ENCODE measurements at places on chromosomes 11 and 22.

DNA sequence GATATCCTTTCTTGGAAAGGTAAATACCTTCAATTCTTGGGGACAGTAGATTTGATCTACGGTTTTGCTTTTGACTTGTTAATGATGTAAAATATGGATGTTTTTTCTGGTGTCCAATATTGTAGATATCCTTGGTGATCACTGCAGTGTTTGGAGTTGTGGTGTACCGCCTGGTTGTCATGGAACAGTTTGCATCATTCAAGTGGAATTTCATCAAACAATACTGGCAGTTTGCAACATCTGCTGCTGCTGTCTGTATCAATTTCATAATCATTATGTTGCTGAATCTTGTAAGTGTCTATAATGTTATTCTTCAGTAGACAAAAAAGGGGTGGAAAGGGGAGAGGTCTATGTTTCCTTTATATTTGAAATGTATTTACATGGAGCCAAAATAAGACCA lies 27.4 kb upstream of the MUC15 start:
- DNase-seq, result no peak

DNA sequence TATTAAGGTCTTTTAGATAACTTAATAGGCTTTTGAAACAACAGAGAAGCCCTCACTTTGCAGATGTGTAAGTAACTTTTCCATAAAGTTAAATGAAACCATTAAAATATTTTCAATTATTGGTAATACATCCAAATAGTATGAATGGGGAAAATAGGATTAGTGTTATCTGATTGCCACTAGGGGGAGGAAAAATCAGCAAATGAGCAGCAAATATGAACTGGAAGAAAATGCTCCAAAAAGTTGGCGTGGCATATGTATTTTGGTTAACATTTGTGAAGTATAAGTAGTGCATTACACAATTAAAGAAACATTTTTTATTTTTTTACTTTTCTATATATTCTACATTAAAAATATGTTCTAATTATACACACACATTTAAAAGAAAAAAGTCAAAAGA lies 259.8 kb upstream of the ANO5 start:
- no peak for DNase-seq

DNA sequence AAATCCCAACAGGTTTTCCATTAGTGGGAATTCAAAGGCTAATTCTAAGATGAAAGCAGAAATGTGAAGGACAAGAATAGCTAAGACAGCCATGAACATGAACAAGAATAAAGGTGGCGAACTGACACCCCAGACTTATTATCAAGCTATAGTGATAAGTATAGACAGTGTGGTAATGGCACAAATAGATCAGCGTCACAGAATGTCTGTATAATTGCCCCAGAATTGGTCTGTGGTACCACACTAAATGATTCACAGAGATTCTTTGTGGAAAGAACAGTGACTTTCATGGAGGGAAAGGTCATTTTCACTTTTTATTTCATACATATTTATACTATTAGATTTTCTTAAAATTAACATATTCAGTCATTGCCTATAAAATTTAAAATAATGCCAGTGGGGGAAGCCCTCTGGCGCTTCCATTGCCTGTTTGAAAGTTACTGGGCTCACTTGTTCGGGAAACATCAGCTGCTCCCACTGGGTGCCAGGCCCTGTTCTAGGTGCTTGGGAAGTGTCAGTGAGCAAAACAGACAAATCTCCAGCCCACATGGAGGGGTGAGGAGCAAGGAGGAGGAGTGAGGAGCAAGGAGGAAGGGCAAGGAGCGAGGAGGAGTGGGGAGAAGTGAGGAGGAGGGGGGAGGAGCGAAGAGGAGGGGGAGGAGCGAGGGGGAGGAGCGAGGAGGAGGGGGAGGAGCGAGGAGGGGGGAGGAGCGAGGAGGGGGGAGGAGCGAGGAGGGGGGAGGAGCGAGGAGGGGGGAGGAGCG lies 11.3 kb upstream of the NLRP6 start:
- no peak for DNase-seq

DNA sequence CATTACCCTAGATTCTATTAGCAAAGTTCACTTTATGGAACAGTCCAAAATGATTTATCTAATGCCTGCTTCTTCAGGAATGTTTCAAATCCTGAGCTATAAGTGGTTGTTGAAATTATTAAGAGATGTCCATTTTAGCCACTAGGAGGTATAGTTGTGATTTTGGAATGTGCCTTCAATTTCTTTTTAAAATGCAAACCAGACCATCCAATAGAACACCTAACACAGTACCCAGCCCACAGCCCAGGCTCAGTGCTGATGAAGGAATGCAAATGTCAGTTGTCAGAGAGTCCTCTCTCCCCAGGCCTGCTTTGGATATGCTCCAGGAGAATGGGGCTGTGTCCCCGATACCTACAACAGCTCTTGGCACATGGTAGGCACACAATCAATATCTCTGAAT lies 85.8 kb upstream of the E2F8 start:
- no peak for DNase-seq

GRCh38 chr11:108551651-108552462 lies 41.7 kb downstream of the EXPH5 start:
- no peak for DNase-seq

- no peak for DNase-seq
Measured at GRCh38 chr22:41015003-41015402, 63.8 kb downstream of the RBX1 start.

GRCh38 chr11:14451825-14452224 lies 47.8 kb downstream of the COPB1 start:
- no peak for DNase-seq

GRCh38 chr11:117772360-117772759 lies 24.7 kb downstream of the DSCAML1 start:
- no peak for DNase-seq

- no peak for DNase-seq
Measured at GRCh38 chr11:116582571-116582970, 190.2 kb downstream of the BUD13 start.

DNA sequence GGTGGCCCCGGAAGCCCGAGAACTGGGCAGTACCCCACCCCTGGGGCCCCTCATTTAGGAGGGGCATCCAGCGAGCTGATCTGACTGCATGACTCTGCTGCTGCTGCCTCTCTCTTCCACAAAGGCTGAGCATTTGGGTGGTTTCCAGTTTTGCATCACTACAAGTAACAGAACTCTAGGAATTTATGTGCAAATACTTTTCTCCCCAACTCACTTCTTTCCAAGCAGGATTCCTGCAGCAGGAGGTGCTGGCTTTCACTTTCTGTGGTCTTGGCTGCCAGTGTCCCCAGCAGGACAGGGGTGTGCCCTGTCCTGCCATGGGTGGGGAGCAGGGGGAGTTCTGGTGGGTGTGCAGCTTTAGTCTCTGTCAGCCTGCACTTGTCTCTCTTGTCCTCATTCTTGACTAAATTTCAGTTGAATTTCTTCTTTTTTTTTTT lies 21.2 kb downstream of the UPB1 start:
- no peak for DNase-seq

DNA sequence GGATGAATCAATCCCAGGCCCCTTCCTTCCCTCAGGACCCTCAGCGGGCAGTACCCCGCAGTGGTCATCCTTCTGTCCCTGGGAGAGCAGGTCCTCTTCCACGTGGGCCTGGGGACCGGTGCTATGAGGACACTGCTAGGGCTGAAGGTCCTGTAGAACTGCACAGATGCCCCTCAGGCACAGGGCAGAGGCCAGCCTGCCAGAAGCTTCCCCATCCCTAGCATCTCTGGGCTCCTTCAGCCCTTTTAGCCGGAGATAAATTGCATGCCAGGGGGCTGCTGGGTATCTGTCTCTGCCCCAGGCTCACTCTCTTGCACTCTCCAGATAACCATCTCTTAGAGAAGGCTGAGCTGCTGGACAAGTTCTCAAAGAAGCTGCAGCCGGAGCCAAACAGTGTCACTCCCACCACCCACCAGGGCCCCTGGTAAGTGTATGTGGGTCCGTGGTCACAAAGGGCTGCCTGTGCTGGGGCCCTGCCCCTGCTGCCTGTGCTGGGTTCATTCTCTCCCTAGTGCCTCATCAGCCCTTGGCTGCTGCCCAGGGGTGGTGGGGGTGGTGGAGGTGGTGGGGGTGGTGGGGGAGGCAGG lies 2.3 kb downstream of the ATG16L2 start:
- DNase-seq, result no peak

GRCh38 chr11:37699644-37700043 lies 1101.6 kb upstream of the RAG2 start:
- no peak for DNase-seq

- DNase-seq, result no peak
Measured at GRCh38 chr11:86748296-86748695, 52.0 kb upstream of the PRSS23 start.

DNA sequence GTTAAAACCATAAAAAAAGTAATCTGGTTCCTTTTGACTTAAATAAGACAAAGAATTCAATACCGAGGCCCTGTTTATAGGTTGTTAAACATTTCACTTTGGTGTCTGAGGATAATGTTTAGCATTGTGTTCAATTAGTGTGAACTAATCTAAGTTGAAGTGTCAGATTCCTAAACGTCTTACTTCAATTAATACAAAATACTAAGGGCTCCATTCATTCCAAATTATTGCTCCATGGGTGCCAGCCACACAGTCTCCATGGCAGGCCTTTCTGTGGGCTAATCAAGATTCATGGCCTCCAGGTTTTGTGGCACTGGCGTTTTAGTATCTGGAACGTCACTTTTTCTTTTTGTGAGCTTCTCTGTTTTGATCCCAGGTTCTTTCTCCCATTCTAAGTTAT lies 89.4 kb downstream of the TMEM135 start:
- DNase-seq, result no peak

- no peak for DNase-seq
Measured at GRCh38 chr11:70139785-70140410, 61.8 kb downstream of the ANO1 start.

- DNase-seq, result no peak
Measured at GRCh38 chr11:79113054-79113690, 327.7 kb downstream of the TENM4 start.

DNA sequence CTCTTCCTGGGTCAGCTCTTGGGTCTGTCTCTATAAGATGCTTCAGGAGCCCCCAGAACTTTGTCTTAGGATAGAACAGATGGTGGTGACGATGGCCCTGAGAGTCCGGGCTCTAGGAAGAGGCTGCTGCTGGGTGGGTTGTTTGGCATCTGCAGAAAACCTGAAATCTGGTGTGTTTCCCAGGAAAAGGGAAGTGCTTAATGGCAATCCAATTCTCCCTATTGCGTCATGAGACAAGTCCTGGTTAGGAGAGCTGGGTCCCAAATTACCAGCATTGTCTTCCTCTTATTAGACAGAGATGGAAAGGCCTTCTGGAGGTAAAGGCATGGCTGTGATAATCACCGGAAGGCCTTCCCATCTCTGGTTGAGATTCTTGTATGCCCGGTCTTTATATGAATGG lies 48.9 kb upstream of the GRAMD1B start:
- no peak for DNase-seq

GRCh38 chr11:7528514-7529049 lies 14.8 kb downstream of the PPFIBP2 start:
- no peak for DNase-seq

DNA sequence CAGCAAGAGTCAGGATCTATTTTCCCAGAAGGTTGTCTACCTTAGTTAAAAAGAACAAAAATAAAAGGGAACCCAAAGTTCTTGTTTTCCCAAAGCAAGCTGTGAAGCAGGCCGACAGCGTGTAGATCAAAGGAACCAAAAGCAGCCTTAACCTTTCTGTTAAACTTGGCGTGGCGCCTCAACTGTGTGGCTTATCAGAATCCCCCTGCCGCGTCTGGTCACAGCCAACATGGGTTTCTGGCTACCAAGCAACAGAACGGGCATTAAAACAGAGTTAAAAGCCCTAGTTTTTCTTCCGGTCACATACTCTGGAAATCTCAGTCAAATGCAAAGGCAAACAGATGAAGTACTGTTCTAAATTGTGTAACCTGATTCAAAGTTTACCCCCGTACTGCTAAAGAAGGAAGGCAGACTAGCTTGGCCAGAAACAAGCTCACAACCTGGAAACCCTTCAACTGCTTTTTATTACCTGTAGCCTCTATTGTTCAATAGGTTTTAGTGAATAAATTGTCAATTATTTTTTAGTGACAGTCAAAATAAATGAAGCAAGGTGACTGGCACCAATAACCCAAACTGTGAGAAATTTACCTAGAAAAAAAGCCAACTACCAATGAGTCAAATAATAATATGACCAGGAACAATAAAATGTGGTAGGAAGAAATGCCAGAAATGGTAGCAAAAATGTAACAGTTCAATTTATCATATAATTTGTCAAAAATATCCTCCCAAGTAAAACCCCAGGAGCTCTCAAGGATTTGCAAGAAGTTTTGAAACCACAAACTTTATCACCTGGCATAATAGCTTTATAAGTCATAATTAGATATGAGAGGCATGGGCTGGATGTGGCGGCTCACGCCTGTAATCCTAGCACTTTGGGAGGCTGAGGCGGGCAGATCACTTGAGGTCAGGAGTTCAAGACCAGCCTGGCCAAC lies 21.4 kb downstream of the CHKA start:
- DNase-seq, result no peak

- no peak for DNase-seq
Measured at GRCh38 chr22:47396105-47396504, 633.7 kb downstream of the TBC1D22A start.

DNA sequence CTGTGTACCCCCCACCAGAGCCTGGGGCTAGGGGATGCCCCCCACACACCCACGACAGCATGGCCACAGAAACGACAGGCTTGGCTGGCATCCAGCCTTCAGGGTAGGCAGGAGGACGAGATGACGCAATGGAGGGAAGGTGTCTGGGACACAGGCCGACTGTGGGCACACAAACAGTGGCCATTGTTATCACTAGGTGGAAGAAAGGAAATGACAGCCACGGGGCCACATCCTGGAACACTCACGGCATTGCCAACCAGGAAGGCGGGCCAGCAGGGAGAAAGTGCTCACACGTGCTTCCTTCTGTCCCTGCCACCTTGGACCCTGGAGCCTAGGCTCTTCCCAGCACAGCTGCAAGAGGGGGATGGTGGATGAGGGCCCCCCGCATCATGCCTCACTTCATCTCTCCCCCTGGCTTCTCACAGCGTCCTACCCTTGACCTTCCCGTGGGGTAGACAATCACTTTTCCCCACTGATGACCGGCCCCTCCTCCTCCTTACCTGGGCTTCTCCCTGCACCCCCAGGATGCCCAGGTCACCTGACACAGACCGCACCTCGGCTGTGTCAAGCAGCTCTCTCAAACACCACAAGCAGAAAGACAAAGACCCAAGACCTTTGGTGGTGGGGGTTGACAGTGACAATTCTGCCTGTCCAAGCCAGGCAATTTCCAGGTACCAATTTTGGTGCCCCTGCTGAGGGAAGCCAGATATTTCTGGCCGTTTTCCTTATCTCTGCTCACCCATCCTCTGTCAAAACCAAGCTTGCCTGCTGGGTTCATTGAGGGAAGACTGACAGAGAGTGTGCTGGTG lies 8.6 kb downstream of the PLA2G6 start:
- no peak for DNase-seq

All from activated naive CD8-positive, alpha-beta T cell treated with anti-CD3 and anti-CD28 coated beads, Interleukin-2, amount 50 U/mL, for 16 hours (primary cell).